ENCODE measurements at places on chromosomes 7 and 10. TPM values are rescaled to one million over a fixed set of nuclear protein-coding genes. Genes with fewer than 3 reads are reported as not detected.

- no peak for DNase-seq
- H3K27me3 ChIP-seq, result no peaks in the 10 kb centered on the region
- peaks cover 9% of the 10 kb centered on the region for H3K4me1 ChIP-seq
- H3K27ac ChIP-seq, result no peak overlapping the region
Measured at GRCh38 chr10:121791761-121792160, 136.1 kb downstream of the ATE1 start.

NPSR1 gene
- total RNA-seq, result not detected

GRCh38 chr7:44740055-44740454 is 8.6 kb upstream of the ZMIZ2 start:
- H3K4me1 ChIP-seq, result no peaks in the 10 kb centered on the region
- DNase-seq, result no peak
- no peaks in the 10 kb centered on the region for H3K27me3 ChIP-seq
- no peaks in the 10 kb centered on the region for H3K36me3 ChIP-seq
- no peak overlapping the region for H3K27ac ChIP-seq

GRCh38 chr7:143393267-143394041 is 12.3 kb downstream of the ZYX start:
- no peaks in the 10 kb centered on the region for H3K36me3 ChIP-seq
- peaks cover 64% of the 10 kb centered on the region for H3K4me1 ChIP-seq
- peak overlapping the region; percentile 33 for H3K27ac ChIP-seq
- H3K4me3 ChIP-seq, result no peak overlapping the region
- no peaks in the 10 kb centered on the region for H3K27me3 ChIP-seq

DNA sequence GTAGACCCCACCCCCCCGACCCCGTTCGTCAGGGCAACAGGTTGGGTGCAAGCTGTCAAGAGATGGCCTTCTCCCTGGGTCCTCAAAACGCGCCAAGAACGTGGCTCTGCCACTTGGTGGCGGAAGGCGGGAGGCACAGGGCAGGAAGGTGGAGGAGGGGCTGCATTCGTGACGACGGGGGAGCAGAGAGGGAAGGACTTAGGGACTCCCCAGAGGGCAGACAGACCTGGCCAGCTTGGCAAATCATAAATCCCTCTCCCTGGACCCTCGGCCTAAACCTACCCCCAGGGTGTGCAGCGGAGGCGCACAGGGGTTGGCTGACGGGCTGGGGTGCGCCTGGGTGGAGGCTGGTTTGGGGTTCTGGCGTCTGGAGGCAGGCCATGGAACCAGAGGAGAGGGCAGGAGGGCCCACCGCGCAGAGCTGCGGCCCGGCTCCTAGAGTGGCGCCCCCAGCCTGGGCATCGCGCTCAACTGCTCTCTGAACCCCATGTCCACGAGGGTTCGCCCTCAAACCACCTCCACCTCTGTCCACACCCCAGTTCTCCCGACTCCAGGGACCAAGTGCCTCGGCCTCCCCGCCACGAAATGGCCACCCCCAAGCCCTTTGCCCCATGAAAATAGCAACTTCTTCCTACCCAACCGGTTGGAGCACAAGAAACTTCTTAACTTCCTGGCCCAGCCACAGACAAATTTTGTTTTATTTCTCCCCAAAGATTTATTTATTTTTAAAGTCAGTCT is 10.8 kb upstream of the GATA3 start:
- H3K27me3 ChIP-seq, result peaks cover 19% of the 10 kb centered on the region
- H3K4me1 ChIP-seq, result no peaks in the 10 kb centered on the region
- DNase-seq, result peak; percentile 27
- no peaks in the 10 kb centered on the region for H3K36me3 ChIP-seq

CAMK2B gene
- total RNA-seq, result 3.3 TPM

RPA3 gene
- 20.9 TPM for total RNA-seq

DNA sequence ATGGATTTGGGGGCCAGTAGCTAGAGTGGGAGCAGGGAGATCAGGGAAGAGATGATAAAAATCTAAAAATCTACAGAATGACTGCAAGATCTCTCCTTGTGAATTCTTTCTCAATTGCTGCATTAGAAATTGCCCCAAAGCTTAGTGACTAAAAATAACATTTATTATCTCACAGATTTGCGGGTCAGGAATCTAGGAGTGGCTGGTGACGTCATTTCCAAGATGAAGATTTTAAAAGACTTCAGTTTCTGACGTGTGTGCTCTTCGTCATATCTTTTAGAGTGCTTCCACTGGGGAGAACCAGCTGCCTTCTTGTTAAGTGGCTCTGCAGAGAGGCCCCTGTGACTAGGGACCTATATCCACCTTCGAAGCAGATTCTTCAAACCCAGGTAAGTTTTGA is 112.6 kb downstream of the DGKI start:
- no peak for DNase-seq
- no peaks in the 10 kb centered on the region for H3K27me3 ChIP-seq
- no peak overlapping the region for H3K4me3 ChIP-seq
- H3K4me1 ChIP-seq, result no peaks in the 10 kb centered on the region
- no peaks in the 10 kb centered on the region for H3K36me3 ChIP-seq

DNA sequence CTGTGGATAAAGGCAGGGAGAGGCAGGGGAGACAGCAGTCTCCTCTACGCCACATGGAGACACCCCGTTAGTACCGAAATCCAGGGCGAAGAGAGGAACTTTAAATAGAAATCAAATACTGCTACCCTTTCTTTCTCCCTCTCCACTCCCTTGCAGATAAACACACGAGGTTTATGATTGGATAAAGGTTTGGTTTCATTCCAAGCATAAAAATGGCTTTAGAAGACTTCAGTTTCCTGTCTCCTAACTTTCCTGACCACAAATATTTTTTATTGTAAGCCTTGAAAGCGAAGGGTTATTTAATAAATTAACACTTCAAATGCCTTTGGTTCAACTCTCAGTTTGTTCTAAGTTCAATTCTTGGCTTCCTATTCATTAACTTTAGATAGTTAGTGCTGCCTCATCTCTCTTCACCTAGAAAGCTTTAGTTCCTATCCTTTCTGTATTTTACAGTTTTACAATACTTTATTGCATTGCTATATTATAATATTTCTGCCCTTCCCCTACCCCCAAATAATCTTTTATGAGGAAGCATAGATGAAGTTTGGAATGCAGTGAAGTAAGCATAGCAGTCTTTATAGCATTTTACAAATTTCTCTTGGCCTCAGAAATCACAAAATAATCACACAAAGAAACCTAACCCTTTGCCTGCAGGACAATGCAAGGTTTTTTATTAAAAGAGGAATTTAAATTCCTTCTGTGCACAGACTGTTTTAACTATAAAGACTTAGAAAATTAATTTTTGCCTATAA is 31.5 kb upstream of the ARID5B start:
- H3K4me1 ChIP-seq, result no peaks in the 10 kb centered on the region
- H3K27me3 ChIP-seq, result no peaks in the 10 kb centered on the region
- no peak for DNase-seq

DNA sequence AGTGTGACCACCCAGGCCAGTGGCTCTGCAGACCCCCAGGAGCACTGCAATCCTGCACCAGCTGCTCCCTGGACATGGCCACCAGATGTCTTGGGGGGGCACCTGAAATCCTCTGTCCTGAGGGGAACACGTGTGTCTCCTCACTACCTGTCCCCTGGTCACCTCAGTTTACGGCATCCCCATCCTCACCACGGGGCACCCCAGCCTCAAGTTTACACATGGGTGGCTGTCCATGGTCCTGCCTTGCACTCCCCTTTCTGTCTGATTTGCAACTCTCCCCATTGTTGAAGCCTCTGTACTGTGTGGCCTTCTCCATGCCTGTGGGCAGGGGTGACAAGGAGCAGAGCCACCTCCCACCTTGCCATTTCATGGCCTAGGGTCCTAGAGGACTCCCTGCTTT is 67.2 kb downstream of the RAMP3 start:
- no peak for DNase-seq
- H3K27ac ChIP-seq, result no peak overlapping the region
- no peaks in the 10 kb centered on the region for H3K36me3 ChIP-seq
- H3K27me3 ChIP-seq, result no peaks in the 10 kb centered on the region
- H3K4me1 ChIP-seq, result no peaks in the 10 kb centered on the region

PILRA gene
- 3.1 TPM for total RNA-seq

GRCh38 chr7:122412441-122412840 is 107.9 kb upstream of the FEZF1 start:
- no peak overlapping the region for H3K27ac ChIP-seq
- H3K36me3 ChIP-seq, result no peaks in the 10 kb centered on the region
- no peaks in the 10 kb centered on the region for H3K4me1 ChIP-seq
- no peaks in the 10 kb centered on the region for H3K27me3 ChIP-seq

- no peak overlapping the region for H3K4me3 ChIP-seq
- no peaks in the 10 kb centered on the region for H3K27me3 ChIP-seq
- no peaks in the 10 kb centered on the region for H3K36me3 ChIP-seq
- no peak for DNase-seq
Measured at GRCh38 chr10:35172574-35172973, 45.9 kb downstream of the CREM start.

DNA sequence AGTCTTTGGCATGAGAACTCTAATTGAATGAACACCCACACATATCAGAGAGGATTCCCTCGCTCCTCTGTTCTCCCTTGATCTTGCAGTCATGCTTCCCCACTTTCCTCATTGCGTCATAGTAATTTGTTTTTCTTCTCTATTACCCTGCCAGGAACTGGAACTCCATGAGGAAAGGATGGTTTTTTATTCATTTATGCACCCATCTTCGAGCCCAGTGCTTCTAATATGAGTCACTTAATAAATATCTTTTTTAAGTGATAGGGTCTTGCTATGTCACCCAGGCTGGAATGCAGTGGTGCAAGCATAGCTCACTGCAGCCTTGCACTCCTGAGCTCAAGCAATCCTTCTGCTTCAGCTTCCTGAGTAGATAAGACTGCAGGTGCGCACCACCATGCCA is 83.5 kb downstream of the OTUD1 start:
- H3K27ac ChIP-seq, result no peak overlapping the region
- no peak for DNase-seq
- no peaks in the 10 kb centered on the region for H3K36me3 ChIP-seq
- no peaks in the 10 kb centered on the region for H3K27me3 ChIP-seq
- no peaks in the 10 kb centered on the region for H3K4me1 ChIP-seq
- no peak overlapping the region for H3K4me3 ChIP-seq

NFE2L3 gene
- 0.13 TPM for total RNA-seq

UTF1 gene
- not detected for total RNA-seq
